ENCODE measurements at places on chromosomes 5 and 9. TPM values are rescaled to one million over a fixed set of nuclear protein-coding genes. Genes with fewer than 3 reads are reported as not detected.

Gene CDH9
- not detected for polyA plus RNA-seq

Gene INSYN2B
- not detected for polyA plus RNA-seq

Gene OCLN
- 7.8 TPM for polyA plus RNA-seq

Gene PSIP1
- 60.8 TPM for polyA plus RNA-seq

Gene SPATA31D1
- polyA plus RNA-seq, result not detected

Gene SLC6A19
- 192 TPM for polyA plus RNA-seq

Gene MRNIP
- polyA plus RNA-seq, result 11.7 TPM

Gene SLC4A9
- not detected for polyA plus RNA-seq

Gene NME5
- polyA plus RNA-seq, result not detected

All from small intestine (tissue), 16 donors.